ENCODE measurements at places on chromosomes 4 and X.

DNA sequence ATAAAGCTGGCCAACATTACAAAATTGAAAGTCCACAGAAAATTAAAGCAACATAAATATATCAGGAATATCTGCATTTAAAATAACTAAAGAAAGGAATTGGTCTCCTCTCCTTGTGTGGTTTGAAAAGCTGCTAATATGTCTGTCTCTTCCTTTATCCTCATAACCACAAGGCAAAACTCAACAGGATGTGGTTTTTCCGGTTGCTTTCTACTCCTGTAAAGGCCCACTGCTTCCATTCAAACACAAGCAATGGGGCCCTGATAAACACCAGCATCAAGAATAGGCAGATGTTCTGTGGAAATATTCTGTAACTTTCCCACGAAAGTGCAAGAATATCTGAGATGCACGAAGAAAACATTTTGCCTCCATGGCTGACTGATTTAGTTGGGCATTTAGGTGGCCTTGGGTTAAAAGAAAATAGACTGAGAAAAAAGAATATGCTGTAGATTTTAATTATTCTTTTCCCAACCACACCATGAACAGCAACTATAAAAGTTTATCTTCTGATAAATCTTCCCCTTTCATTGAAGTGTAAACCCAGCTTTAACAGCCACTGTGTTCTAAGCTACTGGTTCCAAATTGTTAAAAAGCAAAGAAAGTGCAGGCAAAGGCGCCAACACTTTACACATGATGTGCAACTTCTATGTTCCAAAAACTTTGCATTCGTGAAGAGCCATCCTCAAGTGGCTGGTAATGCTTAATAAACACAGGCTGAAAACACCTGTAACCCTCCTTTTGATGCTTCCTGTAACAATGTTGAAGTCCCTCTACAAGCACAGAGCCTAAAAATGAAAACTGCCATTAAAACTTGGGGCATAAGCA is 50.5 kb upstream of the NDST3 start:
- no peak for DNase-seq

DNA sequence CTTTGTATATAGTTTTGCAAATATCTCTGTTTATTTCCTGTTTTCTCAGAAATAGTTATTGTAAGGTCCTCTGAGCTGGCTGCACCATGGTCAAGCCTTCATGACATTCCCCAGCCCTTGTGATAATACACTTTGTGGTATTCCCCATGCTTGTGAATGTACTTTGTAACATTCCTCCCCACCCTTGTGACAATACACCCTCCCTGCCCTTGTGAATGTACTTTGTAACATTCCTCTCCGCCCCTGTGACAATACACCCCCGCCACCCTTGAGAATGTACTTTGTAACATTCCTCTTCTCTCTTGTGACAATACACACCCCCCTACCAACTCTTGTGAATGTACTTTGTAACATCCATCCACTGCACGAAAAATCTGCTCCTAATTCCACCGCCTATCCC is 530.7 kb downstream of the CENPC start:
- DNase-seq = no peak

GRCh38 chrX:75301060-75301459 is 27.2 kb downstream of the UPRT start:
- no peak for DNase-seq

DNA sequence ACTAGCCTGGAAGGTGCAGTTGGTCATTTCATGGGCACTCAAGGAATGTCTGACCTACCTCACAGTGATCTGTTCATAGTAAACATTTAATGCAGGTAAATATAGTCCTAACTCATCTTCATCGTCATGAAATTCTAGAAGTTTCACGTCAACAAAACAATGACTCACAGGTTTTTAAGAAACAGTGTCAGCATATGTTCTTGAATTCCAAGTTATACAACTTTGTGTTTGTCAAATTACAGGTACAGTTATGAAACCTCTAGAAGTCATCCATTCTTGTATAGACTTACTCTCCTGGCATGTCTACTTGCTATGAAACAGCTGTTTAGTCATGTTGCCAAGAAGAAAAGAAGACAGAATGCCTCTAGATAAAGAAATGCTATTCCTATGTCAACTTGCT is 46.6 kb downstream of the AFM start:
- no peak for DNase-seq

DNA sequence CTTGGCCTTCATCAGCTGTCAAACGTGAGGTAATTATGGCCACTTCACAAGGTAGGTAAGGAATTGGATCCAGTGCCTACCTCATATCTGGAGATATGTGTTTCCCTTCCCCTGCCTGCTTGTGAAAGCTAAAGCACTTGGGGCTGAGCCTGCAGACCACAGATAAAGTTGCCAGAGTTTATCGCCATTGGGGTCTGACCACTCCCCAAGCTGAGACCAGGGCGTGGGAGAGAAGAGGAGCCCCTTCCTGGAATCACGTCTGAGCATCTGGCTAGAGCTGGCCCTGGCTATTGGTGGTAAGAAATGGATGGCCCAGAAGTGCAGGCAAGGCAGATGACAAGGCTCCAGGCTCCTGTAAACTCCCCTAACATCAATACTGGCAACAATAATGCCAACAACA is 2.7 kb downstream of the ALAS2 start:
- no peak for DNase-seq

DNA sequence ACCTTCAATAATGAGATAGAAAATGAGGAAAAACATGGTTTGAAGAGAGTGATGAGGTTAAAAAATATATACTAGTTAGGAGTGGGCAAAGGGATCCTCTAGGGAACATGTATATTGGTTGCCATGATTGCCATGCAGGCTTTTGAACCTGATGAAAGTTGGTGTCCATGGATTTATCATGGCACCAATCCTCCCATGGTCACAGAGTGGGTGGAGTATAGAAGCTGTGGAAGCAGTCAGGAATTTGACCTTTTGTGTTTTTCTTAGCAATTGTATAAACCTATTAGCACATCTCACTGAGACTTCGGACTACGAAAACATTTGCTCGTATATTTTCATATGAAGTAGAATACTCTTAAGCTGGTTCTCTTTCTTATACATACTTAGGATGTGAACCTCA is 30.9 kb upstream of the SYTL5 start:
- no peak for DNase-seq

DNA sequence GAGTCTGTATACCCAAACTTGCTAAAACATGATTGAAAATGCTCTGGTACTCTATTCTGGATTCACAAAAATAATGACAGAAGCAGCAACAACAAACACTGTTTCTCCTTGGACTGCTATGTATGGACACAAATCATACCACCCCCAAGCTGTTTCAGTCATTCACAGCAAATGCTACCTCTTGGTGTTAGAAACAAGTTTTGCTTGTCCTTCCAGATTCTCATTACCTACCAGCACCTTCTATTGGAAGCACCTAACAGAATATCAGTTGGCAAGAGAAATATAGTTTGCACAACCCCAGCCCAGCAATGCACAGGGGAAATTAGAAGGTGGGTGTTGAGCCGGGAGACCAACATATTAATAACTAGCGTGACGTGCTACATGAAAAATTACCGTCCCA is 1950.9 kb downstream of the C4orf33 start:
- DNase-seq = no peak

DNA sequence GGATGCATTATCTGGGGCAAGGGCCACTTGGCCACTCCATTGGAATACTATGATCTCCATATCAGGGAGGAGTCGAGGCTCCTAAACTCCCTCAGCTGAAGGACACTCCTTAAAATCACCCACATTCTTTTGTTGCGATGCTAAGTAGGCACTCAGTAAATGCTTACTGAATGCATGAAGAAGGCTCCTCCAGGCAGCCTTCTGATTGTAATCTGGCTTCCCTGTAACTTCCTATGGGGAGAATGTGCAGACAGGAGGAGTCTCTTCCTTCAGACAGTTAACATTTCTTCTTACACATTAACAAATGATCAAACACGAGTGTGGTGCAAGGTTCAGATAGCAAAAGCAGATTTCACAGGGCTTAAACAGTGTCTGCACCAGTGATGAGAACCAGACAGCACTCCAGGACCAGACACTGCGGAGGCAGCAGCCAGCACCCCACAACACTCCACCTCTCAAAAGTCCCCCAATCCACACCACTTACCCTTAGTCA is 21.4 kb upstream of the USO1 start:
- no peak for DNase-seq

GRCh38 chr4:7398104-7398423 is 36.7 kb downstream of the PSAPL1 start:
- DNase-seq = no peak

DNA sequence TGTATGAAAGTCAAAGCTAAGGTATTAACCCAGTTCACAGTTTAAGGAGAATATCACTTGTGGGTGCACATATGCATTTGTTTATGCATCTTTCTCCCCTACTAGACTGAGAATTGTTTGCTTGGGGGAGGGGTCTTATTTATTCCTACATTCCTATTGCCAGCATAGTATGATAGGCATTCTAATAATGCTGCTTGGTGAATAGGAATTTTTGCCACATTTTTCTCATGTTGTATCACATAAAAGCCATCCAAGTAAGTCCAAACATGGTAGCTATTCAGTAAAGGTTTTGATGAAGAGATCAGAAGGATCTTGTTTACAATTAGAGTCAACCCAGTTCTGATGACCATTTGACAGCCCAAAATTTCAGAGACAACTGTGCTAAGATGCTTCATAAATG is 48.6 kb downstream of the ASB9 start:
- DNase-seq = no peak

GRCh38 chr4:176896211-176896610 is 103.5 kb upstream of the VEGFC start:
- DNase-seq = no peak

GRCh38 chr4:6128221-6128850 is 72.0 kb downstream of the JAKMIP1 start:
- no peak for DNase-seq

GRCh38 chr4:151866592-151866918 is 105.7 kb upstream of the GATB start:
- DNase-seq = no peak

DNA sequence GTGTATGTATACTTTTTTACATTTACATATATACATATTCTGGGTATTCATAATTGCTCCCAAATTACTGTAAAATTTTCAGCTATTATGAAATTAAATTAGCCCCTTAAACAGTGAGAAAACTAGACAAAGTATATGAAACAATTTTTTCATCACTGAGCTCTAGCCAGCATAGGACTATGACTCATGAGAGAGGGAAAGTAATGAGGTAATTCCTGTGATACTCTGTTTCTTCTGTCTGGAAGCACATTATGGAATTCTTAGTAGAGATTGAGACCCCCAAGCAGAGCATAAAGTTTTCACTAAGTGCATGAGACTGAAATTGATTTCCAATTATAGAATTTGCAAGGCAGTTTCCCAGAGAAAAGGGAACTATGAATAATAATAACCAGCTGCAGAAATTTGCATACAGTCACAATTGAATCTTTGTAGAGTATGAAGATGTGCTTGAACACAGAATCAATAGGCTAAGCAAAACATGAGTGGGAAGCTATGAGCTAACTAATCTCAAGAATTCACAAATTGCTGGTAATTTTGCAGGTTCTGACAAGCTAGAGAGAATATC is 779.3 kb downstream of the ARAP2 start:
- no peak for DNase-seq

- no peak for DNase-seq
Measured at GRCh38 chrX:23127586-23127985, 127.8 kb downstream of the DDX53 start.

GRCh38 chr4:83320548-83320947 is 14.1 kb downstream of the HPSE start:
- DNase-seq = no peak

DNA sequence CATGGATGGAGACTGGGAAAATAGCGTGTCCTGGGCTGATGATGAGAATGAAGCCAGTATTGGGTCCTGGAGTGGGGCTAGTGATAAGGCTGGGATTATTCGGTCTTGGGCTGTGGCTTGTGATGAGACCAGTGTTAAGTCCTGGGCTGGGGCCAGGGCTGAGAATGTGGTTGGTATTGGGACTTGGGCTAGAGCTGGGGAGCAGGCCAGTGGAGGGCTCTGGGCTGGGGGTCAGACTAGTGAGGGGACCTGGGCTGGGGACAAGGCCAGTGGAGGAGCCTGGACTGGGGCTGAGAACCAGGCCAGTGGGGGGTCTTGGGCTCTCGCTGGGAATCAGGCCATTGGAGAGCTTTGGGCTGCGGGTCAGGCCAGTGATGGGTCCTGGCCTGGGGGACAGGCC is 6.7 kb downstream of the ARMCX4 start:
- no peak for DNase-seq

DNA sequence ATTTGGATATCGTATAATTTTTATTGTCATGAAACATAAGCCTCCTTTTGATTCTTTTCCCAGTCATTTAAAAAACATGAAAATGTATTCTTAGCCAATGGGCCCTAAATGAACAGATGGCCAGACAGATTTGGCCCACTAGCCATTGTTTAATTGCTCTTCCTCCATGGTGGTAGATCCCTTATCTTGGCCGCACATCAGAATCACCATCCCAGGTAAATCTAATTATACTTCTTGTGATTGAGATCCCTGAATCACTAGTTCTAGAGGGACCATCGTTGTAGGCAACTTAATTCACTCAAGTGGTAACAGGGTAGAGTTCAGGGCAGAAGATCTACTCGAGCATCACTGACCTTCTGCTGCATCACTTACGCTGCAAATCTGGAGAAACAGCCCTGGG is 24.1 kb upstream of the VCX3A start:
- DNase-seq = no peak

DNA sequence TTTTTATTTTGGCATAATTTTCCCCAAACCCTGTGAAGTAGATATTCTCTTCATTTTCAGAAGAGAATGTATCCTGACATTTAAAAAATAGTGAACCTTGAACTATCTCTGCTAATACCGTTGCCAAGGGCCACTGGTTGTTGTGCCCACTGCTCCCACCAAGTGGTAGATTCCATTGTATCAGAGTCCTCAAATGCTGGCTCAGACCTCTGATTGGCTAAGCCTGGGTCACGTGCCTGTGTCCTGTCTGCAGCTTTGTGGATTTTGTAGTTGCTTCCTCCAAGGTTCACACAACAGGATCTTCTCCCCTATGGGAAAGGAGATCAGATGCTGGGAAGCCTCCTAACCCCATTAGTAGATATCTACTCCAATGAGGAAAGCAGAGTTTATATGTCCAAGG is 104.8 kb upstream of the CASK start:
- DNase-seq = no peak

- no peak for DNase-seq
Measured at GRCh38 chrX:47272013-47272408, 39.2 kb downstream of the USP11 start.

DNA sequence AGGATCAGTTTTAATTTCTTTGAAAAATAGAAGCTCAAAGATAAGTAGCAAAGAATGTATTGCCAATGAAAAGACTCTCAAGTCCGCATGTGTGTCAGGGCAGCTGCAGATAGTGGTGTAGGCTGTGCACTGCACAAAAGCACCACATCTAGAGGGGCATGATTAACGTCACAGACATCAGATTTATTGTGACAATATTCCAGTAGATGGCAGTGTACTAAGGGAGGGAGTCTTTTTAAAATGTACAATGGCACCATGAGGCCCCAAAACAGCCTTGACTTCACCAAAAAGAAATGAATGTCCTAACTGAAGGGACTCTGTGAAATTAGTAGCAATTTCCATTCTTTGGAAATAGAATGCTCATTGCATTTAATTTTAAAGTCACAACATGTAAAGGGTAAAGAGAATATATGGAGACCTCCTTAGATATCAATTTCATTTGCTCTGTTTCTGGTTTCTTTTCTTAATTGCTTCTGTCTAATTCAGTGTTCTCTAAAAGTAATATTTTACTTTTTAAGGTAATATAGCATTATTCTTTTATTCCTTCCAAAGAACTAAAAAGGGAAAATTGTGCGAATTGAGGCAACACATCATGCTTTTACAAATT is 98.4 kb downstream of the ZNF827 start:
- DNase-seq = no peak

- no peak for DNase-seq
Measured at GRCh38 chrX:17860811-17861488, at the start of gene RAI2. TSS of gene RAI2 (minus strand) at chrX:17861298. CDS start at chrX:17802010, 59,288 bp downstream.
